ENCODE measurements at places on chromosomes 11 and 22. TPM values are rescaled to one million over a fixed set of nuclear protein-coding genes. Genes with fewer than 3 reads are reported as not detected.

- DNase-seq, result no peak
- no peaks in the 10 kb centered on the region for H3K27me3 ChIP-seq
- H3K4me3 ChIP-seq, result no peak overlapping the region
These were observed 517.9 kb upstream of the RAG2 start for GRCh38 chr11:37115963-37116362.

DNA sequence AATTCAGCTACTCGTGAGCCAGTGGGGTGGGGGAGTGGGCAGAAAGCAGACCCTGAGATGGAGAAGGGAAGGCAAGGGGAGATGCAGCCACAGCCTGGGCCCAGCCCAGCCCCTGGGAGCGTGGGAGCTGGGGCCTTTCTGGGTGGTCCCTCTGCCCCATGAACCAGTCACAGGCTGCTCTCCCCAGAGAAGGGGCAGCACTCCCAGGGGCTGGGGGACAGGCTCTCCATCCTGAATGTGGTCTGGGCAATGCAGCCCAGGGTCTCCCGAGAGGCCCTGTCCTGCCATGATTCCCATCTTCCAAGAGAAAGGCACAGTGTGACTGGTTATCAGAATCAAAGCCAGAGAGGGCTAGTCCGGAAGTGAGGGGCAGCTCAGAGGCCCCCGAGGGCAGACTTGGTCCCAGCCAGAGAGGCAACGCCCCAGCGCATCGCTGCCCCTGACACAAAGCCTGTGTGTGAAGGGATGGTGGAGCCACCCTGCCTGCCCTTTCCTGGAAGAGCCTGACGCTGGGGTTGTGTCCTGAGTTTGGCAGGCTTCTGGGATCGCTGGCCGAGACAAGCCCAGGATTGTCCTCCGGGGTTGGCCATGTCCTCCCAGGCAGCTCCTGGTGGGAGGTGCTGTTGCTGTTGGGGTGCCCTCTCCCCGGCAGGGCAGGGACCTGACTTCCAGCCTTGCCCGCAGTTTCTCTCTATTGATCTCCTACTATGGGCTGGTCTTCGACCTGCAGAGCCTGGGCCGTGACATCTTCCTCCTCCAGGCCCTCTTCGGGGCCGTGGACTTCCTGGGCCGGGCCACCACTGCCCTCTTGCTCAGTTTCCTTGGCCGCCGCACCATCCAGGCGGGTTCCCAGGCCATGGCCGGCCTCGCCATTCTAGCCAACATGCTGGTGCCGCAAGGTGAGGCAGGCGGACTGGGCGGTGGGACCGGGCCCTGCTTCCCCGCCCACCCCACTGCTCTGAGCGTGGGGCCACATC lies 23.8 kb upstream of the SLC22A12 start:
- H3K4me3 ChIP-seq, result no peak overlapping the region
- H3K27ac ChIP-seq, result no peak overlapping the region
- no peaks in the 10 kb centered on the region for H3K36me3 ChIP-seq
- DNase-seq, result no peak
- no peaks in the 10 kb centered on the region for H3K27me3 ChIP-seq

DNA sequence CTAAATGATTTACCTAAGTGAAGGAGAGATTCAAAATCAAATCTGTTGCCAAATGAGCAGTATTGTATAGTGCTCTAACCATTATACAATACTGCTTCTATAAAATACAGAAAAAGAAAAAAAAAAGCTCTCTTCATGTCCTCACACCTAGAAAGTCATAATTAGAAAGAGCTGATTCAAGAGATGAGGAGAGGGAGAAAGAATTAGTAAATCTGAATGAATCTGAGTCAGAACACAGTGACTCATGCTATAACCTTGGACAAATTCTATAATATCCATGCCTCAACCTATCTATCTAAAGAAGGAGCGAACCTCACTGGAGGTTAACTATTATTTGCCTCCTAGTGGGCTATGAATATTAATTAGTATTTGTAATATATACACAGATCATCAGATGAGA lies 29.4 kb downstream of the AMBRA1 start:
- H3K36me3 ChIP-seq, result no peaks in the 10 kb centered on the region
- no peak for DNase-seq
- no peak overlapping the region for H3K4me3 ChIP-seq
- H3K27ac ChIP-seq, result no peak overlapping the region

GRCh38 chr11:96151501-96151900 lies 191.5 kb downstream of the MAML2 start:
- H3K36me3 ChIP-seq, result no peaks in the 10 kb centered on the region
- H3K4me1 ChIP-seq, result peaks cover 24% of the 10 kb centered on the region
- H3K4me3 ChIP-seq, result no peak overlapping the region
- DNase-seq, result no peak
- no peak overlapping the region for H3K27ac ChIP-seq

DNA sequence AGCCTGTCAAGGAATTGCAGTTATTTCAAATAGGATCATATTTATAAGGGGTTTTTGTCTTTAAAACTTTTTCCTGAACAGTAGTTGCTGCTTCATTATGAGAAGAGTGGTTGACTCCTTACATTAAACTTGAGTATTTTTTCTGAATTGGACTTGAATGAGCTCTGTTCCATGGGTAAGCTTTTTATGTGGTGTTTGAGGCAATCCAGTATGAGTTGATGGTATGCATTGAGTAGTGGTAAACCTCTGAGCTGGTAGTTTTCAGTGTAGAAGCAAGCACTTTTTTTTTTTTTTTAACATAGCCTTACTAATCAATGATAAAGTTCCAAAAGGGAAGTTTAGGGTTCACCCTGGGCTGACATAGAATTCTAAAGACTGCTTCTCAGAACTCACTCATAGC lies 3.4 kb downstream of the KMT2A start:
- no peak overlapping the region for H3K27ac ChIP-seq
- peaks cover 8% of the 10 kb centered on the region for H3K4me1 ChIP-seq
- DNase-seq, result no peak
- H3K4me3 ChIP-seq, result no peak overlapping the region
- no peaks in the 10 kb centered on the region for H3K36me3 ChIP-seq
- H3K27me3 ChIP-seq, result no peaks in the 10 kb centered on the region

DNA sequence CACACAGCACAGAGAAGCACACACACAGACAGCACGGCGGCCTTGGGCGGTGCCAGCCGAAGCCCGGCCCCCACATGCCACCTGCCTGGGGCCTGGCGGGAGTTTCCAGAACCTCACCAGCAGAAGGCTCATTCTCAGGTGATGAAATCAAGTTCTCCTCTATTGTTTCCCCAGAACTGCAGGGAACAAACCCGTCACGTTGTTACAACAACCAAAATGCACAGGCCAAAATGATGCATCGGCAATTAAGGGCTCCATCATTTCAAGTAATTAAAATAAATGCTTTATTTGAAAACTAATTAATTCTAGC lies 30.8 kb downstream of the GNB1L start:
- no peaks in the 10 kb centered on the region for H3K36me3 ChIP-seq
- H3K4me1 ChIP-seq, result no peaks in the 10 kb centered on the region
- DNase-seq, result no peak
- no peak overlapping the region for H3K27ac ChIP-seq

GRCh38 chr22:30201945-30202344 lies 44.6 kb downstream of the LIF start:
- H3K27ac ChIP-seq, result peak overlapping the region; percentile 48
- peak; percentile 84 for DNase-seq
- H3K4me3 ChIP-seq, result no peak overlapping the region
- H3K36me3 ChIP-seq, result no peaks in the 10 kb centered on the region

DNA sequence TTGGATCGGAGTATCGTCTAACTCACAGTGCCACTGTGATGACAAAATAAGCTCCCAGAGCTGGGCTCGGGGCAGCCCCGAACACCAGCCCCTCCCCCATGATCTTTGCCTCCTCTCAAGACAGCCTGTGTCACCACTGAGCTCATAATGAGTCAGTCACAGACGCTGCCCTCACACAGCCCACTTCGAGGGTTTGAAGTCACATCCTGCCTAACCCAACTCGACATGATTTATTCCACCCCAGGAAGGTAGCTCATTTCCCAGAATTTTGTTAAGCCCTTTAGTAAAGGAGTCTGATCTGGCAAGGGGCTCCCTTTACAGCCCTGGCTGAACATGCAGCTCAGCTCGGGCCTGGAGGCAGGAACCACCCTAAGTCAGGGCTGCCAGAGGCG lies 22.8 kb downstream of the MYH9 start:
- no peaks in the 10 kb centered on the region for H3K27me3 ChIP-seq
- H3K4me1 ChIP-seq, result peaks cover 27% of the 10 kb centered on the region
- DNase-seq, result no peak
- H3K36me3 ChIP-seq, result no peaks in the 10 kb centered on the region
- H3K4me3 ChIP-seq, result no peak overlapping the region

GRCh38 chr22:28029956-28030355 lies 110.9 kb upstream of the PITPNB start:
- H3K27ac ChIP-seq, result peak overlapping the region; percentile 84
- H3K4me3 ChIP-seq, result no peak overlapping the region
- DNase-seq, result no peak
- peaks cover 35% of the 10 kb centered on the region for H3K4me1 ChIP-seq

DNA sequence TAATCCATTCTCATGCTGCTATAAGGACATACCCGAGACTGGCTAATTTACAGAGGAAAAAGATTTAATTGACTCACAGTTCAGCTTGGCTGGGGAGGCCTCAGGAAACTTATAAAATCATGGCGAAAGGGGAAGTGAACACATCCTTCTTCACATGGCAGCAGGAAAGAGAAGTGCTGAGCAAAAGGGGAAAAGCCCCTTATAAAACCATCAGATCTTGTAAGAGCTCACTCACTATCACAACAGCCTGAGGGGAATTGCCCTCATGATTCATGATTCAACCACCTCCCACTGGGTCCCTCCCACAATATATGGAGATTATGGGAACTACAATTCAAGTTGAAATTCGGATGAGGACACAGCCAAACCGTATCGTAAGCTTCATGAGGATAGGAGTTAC lies 3.8 kb upstream of the CYB5R2 start:
- H3K4me3 ChIP-seq, result no peak overlapping the region
- H3K27ac ChIP-seq, result no peak overlapping the region
- no peak for DNase-seq
- H3K4me1 ChIP-seq, result peaks cover 9% of the 10 kb centered on the region

RAB36 gene
- total RNA-seq, result 11.2 TPM

OR51E2 gene
- not detected for total RNA-seq

CSF2RB gene
- 14.3 TPM for total RNA-seq

TAGLN gene
- total RNA-seq, result 172 TPM

PRODH gene
- total RNA-seq, result 65.7 TPM
